ENCODE measurements at places on chromosomes 13 and 19.

DNA sequence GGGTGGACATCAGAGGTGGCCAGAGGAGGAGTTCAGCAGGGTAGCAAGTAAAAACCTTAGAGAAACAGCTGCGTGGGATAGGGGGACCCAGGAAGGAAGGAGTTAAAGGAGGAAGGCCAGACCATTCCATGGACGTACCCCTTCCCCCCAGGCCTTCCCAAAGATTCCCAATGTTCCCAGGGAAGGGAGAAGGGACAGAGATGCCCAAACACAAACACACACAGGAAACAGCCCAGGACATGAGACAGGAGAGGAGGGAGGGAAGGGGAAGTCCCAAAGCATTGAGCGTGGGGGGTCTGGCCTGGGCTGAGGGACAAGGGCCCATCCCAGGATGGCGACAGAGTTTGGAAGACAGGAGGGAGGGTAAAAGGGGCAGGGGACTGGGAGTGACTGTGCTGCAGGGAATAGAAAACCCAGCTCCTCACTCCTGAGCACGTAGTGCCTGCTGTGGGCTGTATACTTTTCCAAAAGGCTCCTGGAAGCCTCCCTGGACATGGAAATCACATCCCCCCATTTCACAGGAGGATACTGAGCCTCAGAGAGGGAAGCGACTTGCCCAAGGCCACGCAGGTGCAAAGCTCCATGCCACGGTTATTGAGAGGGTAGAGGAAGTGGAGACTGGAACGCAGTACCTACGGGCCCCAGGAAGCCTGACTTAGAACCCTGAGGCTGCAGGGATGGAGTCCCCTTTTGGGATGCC, 1.1 kb downstream of the SYDE1 start:
- no peak for DNase-seq

- no peak for DNase-seq
These were observed 93.7 kb downstream of the RBM26 start for GRCh38 chr13:79312340-79312855.

DNA sequence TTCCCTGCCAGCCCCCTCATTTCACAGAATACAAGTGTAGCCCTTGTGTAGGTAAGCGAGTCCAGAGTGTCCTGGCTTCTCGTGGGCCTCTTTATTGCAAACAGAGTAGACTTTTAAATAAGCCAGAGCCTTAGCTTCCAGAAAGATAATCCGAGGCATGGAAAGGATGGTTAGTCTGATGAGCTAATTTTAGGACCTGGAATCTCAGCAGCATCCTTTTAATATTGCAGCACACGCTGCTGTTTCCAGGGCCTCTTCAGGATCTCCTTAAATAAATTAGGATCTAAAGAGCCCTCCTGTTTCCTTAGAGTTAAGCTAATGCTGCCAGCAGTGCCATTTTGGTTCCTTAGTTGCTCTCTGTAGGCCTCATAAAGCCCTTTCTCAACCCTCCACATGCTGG, 99.2 kb downstream of the RFC3 start:
- DNase-seq, result no peak

DNA sequence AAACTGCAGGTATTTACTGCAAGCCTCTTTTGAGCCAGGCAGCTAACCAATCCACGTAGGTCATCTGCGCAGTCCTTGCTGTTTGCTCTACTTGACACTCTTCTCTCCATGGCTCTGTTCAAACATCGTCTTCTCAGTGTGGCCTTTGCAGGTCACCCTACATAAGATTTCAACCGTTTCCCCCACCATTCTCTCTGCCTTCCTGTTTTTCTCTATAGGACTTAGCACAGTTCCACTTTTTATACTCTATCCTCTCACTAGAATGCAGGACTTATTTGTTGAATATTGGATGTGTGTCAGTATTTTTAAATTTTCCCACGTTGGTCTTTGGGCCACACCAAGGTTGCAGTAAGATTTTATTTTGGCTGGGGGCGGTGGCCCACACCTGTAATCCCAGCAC, 1.7 kb upstream of the FBXW9 start:
- no peak for DNase-seq

DNA sequence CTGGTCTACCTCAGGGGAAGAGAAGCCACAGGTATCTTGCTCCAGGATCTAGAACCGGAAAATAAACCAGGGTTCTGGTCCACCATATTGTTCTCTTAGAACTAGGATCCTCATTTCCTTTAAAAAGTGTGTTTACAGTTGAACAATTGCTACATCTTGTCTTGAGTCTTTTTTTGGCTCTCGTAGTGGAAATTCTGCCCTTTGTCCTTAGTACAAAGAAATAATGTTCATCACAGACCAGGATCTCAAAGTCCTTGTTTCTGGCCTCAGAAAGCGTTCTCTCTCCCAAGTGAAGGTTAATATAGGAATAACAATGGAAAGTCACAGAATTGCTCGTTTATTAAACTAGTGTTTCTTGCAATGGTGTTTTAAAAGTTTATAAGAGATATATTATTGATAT, 20.8 kb downstream of the KLF2 start:
- DNase-seq, result no peak

DNA sequence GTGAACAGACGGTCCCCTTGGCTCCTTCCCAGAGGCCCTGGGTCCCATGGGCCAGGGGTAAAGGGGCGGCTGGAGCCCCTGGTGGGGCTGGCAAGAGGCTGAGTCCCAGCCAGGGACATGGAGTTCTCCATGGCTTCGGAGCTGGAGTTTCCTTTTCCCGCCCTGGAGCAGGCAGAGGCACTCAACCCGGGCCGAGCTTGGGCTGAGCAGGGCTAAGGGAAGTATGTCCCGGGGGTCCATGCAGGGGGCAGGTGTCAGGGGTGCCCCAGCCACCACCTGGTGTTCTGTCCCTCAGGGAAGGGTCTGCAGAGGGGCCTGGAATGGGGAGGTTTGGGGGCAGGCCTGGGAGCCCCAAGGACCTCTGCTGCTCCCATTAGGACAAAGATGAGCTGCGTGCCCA, 54.0 kb upstream of the TPM4 start:
- DNase-seq, result no peak

DNA sequence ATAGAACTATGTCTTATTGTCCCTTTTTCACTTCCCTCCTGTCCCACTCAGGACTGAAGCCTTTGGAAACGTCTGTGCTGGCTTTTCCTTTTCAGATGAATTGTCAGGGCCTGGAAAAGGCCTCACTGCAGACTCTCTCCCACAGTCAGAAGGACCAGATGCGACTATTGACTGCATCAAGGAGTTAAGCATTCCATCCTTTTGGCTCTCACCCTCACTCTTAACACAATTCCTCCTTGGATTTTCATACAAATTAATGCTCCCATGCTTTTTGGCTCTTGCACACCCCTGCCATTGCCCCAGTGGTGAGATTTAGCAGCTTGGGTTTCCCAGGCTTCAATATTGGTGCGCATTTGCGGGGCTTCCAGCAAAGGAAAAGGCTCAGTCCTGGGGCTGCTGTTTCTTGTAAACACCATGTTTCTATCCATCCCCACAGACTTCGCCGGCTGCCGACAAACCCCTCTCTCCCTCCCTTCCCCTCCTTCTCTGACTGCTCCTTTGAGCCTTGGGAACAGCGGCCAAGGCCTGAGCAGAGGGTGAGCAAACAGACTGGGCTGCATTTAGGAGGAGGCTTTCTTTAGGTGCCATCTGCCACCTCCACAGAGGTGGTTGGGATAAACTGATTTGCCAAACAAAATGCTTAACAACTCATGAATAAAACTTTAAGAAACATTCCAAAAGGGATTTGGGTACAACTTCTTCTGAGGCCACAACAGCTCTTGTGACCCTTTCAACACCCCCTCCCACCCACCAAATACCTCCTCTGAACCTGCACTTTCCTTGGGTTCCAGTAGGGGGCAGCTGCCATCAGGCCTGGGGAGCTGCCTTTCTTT, 48.6 kb upstream of the PCDH8 start:
- DNase-seq, result no peak

GRCh38 chr19:30437869-30438268, 65.7 kb downstream of the ZNF536 start:
- no peak for DNase-seq

GRCh38 chr19:7489609-7490044, 792 bp upstream of the PEX11G start:
- no peak for DNase-seq

GRCh38 chr13:109610517-109610916, 175.9 kb downstream of the IRS2 start:
- DNase-seq, result no peak

DNA sequence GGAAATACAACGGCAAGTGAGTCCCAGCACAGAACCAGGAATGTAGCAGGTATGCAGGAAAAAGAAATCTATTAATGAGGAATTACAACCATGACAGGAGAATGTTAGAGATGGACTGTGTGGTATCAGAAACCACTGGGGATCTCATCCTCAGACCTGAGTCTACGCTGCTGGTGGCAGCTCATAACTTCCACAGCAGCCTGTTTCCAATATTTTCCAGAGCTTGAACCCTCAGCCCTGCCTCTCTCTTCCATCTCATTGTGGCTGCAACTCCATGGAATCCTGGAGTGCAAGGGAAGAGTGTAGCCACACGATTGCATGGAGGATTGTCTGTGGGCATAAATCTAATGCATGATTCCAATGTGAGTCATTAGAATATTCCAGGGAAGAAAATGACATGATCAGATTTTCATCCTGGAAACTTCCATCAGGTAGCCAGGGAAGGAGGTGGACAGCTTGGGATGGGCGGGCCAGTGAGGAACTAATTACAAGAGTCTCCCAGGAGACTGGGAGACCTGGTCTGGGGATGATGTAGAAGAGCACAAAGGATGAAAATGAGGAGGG, 14.9 kb downstream of the PLA2G4C start:
- no peak for DNase-seq

- no peak for DNase-seq
These were observed 426.2 kb downstream of the PCDH9 start for GRCh38 chr13:66803808-66804456.

DNA sequence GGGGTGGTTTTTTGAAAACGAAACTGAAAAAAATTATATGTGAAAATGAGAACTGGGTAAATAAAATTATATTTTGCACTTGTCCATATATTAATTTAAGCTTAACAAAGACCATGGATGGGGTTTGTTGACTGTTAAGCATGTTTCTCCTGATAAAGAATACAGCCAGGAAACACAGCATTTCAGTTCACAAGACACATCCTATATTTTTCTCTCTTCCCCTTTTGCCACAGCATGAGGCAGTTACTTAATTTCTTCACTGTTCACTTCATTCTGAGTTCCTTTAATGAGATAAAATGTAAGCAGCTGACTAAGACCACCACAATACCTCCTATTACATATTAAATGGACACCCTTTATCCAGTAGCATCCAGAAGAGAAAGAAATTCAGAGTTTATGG, 64.0 kb downstream of the RXFP2 start:
- DNase-seq, result no peak

DNA sequence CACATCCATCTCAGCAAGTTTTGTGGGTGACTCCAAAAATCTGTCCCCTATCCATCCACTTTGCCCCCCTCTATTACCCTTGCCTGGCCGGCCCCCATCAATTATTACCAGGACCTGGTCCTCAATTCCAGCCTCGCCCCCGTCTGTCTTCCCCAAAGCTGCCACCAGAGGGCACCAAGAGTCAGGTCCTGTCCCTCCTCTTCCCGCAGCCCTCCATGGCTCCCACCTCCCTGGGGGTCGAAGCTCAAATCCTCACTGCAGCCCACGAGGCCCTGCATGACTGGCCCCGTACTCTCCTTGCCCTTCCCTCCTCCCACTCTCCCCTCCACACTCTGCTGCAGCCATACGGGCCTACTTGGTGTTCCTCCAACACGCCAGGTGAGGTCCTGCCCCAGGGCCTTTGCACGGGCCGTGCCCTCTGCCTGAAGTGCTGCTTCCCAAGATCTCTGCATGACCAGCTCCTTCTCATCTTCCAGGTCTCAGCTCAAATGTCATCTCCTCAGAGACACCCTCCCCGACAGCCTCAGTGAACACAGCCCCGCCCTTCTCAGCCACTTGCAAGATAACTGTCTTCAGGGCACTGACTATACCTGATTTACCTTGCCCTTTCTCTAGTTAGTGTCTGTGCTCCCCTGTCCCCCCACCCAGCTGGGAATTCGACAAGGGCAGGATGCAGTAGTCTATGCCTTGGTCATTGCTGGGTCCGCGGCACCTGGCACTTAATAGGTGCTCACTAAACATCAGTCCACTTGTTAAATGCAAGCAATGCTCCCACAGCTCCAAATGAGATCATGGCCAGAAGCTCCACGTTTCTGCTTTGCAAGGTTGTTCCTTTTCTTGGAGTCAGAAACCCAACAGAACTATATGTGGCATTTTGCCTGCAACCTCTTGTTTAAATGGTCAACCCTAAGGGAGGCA, 16.8 kb upstream of the SEMA6B start:
- no peak for DNase-seq

DNA sequence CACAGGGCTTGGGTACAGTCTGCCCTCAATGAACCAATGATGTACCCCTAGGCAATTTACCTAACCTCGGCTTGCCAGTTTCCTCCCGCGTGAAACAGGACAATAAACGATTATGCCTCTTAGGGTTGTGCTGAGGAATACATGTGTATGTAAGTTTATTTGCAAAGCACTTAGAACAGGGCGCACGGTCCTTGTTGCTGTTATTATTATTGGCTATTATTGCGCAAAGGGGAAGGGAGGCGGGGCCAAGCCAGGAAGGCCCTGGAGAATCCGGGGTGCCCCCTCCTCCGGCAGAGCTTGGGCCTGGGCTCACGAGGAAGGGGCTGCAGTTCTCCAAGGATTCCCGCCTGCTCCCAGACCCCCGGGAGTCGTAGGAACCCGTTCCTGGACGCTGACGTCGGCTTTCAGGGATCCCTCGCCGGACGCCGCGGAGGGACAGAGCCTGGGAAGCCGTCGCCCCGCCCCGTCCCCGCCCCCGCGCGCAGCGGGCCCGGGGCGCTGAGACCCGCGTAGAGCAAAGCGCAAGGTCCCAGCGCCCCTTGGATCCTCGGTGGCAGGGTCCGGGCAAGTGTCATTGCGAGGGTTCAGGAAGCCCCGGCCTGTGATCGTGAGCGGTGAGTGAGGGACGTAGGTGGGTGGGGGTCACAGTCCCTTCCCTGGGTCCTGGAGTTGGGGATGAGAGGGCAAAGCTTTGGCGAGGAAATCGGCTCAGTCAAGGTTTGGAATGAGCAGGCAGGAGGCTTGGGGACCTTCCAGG, at the start of gene TMEM91:
Gene TMEM91 (plus strand): TSS at position 293 of the 757 bp plus-strand sequence. CDS start 1,777 bp downstream, outside the sequence.
- no peak for DNase-seq

- DNase-seq, result no peak
These were observed 4.0 kb downstream of the CCL25 start for GRCh38 chr19:8056533-8056932.

GRCh38 chr13:41354416-41354815, 43.3 kb downstream of the NAA16 start:
- no peak for DNase-seq

DNA sequence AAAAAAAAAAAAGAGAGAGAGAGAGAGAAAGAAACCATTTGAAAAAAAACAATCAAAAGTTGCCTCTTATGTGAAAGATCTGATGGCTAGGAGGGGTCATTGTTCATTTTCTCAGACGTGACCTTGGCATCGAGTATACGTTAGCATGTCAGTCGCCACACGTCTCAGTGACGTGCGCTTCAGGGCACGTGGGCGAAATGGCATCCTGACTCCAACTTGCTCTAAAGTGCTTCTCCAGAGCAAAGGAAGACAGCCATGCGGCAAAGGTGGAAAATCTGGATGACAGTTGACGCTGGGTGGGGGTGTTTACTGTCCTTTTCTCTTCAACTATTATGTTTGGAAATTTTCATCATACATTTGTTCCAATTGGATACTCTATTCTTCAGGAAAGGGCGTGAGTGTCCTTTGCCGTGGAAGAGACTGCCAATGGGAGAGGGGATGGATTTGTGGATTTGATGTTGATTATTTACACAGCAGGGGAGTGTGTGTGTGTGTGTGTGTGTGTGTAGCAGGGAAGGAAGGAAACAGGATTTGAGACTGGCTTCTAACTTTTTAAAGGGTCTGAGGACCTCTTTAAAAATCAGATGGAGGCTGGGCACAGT, 25.0 kb downstream of the KLF2 start:
- no peak for DNase-seq
